Activated CD8-positive, alpha-beta memory T cell treated with anti-CD3 and anti-CD28 coated beads for 1 hour (primary cell): ENCODE measurements at places on chromosomes 11 and 22.

- no peak for DNase-seq
Measured at GRCh38 chr11:128802358-128802981, 64.6 kb downstream of the KCNJ1 start.

DNA sequence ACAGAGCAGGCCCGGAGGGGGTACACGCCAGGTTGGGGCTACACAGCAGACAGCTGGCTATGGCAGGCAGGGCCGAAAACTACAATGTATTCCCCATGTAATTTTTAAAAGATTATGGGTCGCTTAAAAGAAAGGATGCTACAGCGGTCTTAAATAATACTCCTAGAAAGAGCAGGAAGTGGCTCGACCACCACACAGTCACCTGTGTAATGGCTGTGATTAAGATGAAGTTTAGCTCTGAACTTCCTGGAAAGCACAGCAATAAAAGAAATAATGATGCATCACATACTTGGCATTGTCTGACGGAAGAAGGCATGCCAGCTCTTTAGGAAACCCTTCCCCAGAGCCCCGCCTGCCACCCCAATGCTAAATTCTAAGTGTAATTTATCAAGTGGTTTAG, 32.6 kb downstream of the WNT11 start:
- no peak for DNase-seq

DNA sequence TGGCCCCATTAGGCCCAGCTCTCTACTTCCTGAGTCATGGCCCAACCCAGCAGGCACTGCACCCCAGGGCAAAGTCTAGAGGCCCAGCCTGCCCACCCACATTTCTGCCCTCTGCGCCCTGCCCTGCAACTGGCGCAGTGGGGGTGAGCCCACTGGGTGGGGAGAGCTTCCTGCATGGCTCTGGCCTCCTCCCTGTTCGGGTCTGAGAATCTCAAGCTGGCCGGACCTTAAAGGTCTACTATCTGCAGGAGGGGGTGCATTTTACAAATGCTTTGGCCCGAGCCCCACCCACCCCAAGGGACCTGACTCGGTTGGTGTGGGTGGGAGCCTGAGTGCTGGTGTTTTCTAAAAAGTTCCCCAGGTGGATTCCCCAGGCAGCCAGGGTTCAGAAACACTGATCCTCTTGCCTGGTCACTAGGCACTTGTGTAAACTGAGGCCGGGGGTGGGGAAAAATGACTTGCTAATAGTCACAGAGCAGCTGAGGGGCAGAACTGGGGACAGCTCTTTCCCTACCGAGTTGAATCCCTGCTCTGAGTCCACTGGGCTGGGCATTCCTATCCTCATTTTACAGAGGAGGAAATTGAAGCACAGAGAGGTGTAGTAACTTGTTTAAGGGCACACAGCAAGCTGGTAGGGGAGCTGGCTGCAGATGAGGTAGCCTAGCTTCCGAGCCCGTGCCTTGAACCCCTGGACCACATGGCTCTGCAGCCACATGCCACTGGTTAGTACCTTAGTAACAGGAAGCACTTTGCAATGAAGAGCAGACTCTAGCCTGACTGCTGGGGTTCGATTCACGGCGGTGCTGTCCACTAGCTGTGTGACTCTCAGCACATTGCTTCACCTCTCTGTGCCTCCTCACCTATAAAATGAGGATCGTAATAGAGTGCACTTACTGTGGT, 36.3 kb downstream of the CD82 start:
- no peak for DNase-seq

- DNase-seq: no peak
Measured at GRCh38 chr11:44928816-44929215, 21.9 kb downstream of the TP53I11 start.

DNA sequence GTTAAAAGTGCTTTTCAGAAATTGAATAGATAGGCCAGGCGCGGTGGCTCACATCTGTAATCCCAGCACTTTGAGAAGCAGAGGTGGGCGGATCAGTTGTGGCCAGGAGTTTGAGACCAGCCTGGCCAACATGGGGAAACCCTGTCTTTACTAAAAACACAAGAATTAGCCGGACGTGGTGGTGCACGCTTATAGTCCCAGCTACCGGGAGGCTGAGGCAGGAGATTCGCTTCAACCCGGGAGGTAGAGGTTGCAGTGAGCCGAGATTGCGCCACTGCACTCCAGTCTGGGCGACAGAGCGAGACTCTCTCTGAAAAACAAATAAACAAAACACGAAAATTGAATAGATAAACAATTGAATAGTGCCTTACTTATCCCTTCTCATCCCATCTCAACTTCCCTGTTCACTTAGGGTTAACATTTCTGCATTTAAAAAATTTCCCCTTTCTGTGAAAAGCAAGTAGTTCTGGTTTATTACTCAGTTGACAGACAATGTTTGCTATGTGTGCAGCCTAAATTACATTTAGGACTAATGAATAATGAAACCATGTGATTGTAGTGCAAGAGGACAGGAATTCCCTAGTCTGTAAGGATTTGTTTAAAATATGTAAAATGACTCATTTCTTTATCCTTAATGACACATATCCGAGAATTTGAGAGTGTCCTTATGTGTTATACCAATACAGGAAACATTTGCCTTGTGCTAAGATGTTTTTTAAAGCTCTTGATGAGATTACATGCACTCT, 6.0 kb downstream of the RNF169 start:
- DNase-seq: no peak

GRCh38 chr11:134712228-134713145, 300.4 kb upstream of the B3GAT1 start:
- DNase-seq: no peak

GRCh38 chr22:49086606-49087157, 741.0 kb downstream of the BRD1 start:
- DNase-seq: no peak

DNA sequence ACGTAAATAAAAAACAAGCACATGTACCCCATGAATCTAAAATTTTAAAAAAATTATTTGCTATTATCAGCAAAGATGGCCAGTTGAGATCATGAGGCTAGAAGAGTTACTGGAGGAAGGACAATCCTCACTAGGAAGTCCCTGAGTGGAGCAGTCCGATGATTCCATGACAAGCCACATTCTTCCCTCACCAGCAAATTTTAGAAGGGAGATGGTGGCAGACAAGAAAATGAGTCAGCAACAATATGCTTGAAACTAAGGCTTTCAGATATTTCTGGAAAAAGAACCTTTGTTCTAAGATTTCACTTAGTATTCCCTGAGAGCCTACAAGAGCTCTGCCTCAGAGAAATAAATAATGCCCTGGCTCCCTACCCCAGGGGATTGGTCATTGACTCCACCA, 34.9 kb downstream of the P4HA3 start:
- DNase-seq: no peak

GRCh38 chr11:119567688-119568582, 145.0 kb upstream of the THY1 start:
- no peak for DNase-seq

GRCh38 chr22:31544481-31545480, 48.4 kb downstream of the SFI1 start:
- DNase-seq: no peak

DNA sequence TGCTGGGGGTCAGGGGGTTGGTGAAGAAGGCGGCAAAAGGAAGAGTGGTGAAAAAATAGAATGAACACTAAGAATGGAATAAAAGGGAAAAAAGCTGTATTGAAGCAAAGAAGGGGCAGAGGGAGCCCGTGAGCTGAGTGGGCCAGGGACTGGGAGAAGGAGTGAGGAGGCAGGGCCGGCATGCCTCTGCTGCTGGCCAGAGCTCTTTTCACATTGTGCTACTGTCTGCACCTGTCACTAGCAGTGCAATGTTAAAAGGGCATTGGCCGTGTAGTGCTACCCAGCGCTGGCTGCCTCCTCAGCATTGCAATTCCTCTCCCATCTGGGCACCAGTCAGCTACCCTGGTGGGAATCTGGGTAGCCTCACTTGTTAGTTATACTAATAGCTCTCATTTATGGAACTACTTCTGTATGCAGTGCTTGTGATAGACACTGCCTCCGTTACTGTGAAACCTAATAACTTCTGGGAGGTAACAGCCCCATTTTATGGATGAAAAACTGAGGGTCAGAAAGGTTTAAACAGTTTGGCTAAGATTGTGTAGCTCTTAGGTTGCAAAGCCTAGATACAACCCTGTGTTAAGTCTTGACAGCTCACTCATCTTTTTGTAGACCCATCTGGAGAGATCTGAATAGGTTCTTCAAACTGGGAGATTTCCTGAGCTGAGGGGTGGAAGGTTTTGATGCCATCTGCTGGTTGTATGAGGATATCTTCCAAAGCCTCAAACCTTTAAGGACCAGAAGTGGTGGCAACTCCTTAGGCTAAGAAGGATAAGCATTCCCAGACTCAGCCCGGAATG, 8.5 kb downstream of the YPEL4 start:
- no peak for DNase-seq

DNA sequence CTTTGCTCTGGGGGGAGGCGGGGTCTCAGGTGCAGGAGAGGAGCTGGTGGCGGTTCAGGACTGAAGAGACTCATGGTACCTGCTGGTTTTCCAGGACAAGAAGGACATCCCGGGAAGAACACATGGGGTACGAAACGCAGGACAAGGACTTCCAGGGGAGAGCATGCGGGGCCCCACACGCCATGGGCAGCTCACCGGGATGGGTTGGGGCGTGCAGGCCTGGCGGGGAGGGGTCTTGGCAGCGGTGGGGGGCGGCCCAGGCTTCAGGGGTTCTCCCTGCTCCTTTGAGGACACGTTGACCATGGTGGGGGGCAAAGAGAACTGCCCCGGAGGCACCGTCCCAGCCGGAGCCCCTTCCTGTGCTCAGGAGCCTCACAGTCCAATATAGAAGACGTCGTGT, 673.2 kb downstream of the BRD1 start:
- DNase-seq: no peak

DNA sequence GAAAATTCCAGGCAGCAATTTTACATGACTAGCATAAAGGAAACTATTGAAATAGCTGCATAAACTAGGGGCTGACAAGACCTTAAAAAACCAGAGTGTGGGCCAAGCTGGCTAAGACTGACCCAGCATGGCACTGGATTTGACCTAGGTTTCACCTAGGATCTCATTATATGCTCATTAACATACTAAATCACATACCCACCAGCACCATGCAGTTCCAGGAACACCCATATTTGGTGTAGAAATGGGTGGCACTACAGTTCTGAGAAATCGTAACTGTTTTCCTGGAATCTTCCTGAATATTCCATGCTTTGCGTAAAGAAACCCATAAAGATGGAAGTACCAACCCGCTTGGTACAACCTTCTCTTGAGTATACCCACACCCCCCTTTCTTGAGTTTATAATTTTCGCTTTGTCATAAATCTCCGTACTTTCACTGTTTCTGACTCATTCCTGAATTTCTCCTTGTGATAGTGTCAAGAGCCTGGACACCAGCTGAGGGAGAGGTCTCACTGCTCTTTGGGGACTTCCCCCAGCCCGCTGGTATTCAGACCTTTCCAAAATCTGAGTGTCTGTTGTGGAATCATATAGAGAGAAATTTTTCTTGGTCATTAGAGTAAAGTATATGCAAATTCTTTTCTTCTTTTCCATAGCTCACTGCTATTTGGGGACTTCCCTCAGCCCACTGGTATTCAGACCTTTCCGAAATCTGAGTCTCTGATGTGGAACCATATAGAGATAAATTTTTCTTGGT, 55.1 kb downstream of the MTMR3 start:
- DNase-seq: no peak

GRCh38 chr22:41883400-41883799, 31.5 kb downstream of the SHISA8 start:
- DNase-seq: no peak

DNA sequence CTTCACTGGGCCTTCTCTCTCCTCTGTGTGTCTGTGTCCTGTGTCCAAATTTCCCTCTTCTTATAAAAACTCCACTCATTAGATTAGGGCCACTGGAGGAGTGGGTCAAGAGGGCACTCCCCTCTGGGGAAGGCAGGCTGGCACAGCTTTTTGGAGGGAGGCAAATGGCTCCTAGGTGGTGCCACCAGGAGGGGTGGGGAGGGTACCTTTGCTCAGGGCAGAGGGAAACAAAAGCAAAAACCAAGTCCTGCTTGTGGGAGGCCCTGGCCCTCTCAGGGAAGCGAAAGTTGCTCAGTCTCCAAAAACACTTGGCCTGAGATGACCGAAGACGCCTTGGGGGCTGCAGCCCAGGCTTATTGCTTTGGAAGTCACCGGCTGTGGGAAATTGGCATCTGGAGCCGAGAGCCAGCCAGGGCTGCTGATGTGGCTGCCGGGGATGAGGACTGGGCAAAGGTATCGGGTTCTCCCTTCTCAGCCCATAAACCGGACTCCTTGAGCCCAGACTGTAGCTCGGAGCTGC, 48.2 kb upstream of the ANO1 start:
- DNase-seq: no peak

DNA sequence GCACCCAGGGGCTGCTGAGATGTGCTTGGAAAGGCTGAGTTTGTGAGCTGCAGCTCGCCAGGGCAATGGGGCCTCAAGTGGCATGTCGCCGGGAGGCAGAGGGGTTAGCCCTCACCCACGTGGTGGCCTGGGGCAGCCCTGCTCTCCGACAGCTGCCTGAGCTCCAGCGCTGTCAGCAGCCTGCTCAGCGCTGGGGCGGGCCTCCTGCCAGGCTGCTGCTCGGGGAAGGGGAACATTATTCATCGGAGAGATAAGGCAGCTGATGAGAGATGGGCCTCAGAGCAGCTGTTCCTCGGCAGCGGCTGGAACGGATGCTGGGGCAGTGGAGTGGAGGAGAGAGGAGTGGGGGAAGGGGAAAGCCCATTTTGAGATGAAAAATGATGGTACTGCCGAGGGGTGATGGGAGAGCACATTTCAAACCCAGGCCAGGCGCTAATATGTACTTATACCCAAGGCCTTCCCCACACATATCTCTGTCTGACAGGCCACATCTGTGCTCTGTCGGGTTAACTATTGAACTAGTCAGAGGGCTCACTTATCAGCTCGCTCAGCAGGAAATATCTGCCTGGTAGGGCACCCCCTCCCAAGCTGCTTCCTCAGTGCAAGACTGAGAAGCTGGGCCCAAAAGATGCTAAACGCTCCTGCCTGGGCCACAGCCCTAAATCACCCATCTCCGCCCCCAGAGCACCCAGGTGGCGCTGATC, 79.5 kb downstream of the TIMP3 start:
- no peak for DNase-seq

DNA sequence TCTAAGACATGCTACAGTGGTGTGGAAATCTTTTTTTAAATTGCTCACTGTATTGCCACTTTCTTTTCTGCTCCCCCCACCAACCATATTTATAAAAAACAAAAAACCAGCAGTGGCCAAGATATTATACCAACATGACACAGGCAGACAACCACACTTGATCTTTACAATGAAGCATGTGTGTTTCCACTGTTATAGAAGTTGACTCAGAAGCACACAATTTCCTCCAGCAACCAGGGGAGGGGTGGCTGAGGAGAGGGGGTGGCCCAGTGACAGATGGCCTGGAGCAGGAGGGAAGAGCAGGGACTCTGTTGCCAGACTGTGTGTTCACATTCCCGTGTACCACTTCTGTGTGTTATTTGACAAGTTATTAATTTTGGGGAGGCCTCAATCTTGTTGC, 14.8 kb downstream of the CD59 start:
- DNase-seq: no peak

GRCh38 chr11:9717719-9718118, 53.8 kb downstream of the SWAP70 start:
- no peak for DNase-seq
